NT2/D1 (cell line): ENCODE measurements at places on chromosomes 2 and 18.

DNA sequence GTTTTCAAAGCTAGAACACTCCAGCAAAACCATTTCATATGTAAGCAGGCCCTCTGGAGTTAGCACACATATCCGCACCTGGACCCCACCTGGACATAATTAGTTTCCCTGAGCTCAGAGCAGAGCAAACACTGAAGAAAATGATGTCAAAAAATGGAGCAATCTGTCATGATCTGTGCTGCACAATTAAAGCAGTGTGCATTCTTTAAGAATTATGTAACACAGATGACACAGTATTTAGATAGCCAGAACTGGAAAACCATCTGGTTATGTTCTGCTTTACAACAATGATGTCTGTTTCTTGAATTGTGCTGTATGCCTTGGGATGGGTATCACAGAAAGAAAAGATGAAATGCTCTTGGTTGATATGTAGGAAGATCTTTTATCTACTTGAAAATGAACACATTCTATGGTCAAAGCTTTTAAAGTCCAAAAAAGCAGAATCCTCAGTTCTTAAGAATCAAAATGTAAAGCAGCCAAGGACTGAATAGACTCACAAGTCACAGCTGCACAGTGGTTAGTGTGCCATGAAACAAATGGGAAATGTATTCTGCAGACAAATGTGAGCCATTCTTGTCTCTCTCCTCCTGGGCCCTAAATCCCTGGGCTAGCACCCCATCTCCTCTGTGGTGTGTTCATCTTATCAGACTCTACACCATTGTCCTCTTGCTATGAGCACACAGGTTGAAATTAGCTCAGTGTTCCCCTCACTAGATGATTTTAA, 36.8 kb downstream of the HRH4 start:
- DNase-seq = no peak

DNA sequence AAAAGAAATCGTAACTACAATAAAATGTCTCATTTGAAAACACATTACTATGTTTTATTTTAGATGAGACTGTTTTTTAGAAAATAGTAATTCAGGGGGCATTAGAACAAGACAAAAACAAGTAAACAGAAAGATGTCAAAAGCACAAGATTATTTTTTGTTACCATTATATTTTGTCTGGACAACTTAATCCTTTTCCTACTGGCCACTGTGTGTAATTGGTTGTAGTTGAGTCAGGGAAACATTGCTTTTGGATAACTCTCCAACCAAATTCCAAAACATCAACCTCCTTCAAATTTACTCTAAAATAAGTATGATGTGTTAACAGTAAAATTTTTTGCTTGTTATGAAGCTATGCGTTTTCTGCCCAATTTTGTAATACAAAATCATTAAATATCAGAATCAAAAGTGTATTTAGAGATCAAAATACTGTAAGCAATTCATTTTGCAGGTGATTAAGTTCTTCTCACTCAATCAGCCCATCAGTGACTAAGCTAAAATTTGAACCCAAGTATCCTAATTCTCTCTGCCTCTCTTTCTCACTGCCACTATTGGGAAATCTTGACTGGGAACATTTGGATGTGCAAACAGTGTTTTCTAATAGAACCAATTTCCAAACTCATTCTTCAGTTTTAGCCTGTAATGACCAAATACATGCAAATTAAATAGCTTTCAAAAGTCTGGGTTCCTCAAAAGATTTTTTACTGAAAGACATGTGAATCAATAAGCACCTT, 11.4 kb upstream of the MEIS1 start:
- DNase-seq = no peak

DNA sequence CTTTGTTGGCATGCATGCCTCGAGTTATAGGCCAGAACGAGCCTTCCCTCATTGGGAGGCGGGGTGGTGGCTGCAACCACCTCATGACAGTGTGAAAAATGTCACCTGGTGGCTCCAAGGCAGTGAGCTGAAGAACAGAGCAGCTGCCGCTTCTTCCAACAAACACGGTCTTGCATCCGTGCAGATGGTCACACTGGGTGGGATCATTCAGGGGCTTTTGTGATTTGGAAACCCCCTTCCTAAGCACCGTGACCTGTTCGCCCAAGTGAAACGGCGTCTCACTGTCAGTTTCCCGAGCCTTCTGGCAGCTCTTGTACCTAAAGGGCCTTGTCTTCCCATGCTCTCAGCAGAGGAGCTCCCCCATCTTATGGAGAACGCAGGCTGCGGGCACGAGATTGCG, 159.7 kb downstream of the NAPG start:
- no peak for DNase-seq

DNA sequence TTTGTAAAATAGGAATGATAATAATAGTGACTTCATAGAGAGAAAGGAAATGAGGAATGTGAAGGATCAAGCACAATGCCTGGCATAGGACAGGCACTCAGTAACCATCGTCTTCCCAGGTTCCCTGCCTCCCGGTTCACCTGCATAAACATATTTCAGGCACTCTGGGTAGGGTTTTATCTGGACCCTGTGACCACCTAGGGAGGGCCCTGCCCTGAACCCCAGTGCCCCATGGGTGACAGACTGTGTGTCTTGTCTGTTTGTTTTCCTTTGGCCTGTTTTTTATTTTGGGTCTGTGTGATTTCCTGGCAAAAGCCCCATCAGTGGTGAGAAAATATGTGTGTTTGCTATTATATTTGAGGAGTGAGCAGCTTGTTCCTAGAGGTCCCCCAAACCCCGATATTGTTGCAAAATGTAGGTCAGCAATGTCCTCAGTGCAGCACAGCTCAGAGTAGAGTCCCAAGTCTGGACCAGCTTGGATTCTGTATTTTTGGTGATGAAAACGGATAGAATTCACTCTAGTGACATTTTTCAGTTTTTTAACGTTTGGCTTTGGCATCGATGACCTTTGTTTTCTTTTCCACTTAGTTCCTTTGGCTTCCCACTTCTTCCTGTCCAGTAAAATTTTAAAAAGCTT, 9.6 kb upstream of the NT5C1B start:
- DNase-seq = no peak

DNA sequence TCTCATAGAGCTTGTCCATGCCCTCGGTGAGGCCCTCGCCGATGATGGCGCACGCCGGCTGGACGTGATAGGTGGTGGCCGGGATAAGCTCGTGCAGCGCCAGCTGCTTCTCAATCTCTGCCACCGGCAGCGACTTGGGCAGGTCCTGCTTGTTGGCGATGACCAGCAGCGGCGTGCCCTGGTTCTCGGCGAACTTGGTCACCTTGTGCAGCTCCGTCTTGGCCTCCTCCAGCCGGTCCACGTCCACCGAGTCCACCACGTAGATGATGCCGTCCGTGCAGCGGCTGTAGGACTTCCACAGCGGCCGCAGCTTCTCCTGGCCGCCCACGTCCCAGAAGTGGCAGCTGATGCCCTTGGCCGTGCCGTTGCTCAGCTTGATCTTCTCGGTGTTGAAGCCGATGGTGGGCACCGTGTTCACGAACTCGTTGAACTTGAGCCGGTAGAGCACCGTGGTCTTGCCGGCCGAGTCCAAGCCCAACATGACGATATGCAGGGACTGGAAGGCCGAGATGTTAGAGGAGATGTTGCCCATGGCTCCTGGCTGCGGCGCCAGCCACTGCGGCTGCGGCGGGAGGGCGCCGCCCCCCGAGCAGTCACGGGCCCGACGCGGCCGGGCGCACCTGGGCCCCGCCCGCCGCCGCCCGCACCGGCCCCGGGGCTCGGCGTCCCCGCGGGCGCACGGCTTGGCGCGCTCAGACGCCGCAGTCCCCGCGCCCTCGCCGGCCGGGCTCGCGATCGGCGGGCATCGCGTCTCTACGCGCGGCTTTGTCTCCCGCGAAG, 636 bp downstream of the ARL4C start:
- DNase-seq = no peak

DNA sequence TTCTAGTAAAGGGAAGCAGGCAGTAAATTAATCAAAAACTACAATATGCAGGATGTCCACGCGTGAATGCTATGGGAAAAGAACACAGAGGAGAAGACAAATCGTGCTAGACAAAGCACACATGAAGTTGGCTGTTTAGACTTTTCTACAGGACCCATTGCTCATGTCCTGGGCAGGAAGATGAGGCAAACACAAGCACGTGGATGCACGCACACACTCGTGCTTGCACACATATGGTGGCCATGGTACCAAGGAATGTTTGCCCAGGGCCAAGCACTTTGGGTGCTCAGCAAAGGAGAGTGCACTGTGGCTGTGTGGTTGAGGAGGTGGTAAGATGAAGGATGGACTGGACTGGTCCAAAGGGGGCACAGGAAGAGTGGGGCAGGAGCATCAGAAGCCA, 80.2 kb upstream of the MCFD2 start:
- DNase-seq = no peak
